ENCODE measurements at places on chromosomes 4 and X.

DNA sequence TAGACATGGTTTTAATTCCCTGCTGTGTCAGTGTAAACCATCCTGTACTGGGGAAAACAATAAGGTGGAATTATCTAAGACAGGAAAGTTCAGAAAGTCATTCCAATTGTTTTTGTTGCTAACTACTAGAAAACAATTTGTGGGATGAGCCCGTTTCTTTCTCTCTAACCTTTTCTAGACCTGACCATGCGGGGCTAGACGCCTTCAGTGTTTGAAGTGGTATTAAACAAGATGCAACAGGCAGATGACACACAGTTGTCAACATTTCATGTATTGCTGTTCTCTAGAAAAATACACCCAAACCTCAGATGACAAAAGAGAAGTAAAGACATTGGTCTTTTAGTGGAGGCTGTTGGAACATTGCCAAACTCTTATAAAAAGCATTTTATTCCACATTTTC lies 105.7 kb downstream of the FRAS1 start:
- DNase-seq: no peak

GRCh38 chrX:123230798-123231197 lies 46.7 kb downstream of the GRIA3 start:
- no peak for DNase-seq

- DNase-seq: no peak
Observed at GRCh38 chr4:2072971-2073807, 14.1 kb downstream of the NAT8L start.

DNA sequence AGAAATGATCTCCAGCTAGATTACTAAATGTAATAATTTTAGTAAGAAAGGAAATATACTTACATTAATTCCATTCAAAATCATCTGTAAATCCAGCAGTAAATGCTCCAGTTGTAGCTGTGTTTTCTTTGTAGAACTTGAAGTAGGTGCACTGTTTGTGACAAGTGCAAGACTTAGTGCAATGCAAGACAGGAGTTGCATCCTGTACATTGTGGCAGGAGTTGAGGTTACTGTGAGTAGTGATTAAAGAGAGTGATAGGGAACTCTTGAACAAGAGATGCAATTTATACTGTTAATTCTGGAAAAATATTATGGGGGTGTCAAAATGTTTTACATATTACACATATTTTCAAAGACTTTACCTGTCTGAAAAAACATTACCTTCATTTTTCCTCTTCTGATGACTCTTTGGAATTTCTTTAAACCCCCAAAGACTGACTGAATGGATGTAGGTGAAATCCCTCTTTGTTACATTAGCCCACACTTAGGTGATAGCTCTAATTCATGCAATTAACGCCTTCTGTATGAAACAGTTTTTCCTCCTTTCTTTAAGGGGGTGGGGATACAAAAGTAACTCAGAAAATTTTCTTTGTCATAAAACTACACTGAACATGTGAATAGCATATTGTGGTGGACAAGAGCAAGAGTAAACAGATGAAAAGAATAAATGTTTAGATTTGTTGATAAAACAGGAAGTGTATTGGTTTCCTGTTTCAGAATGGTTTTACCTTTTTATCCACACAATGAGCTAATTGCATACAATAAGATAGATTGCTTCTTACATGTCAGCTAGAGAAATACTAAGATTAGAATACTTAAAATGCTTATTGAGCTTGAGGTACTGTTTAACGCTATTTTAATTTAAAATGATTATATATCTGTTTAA lies at the start of gene IL2:
TSS of gene IL2 (minus strand) at position 495 of the 886 bp plus-strand sequence. CDS start at position 210, 285 bp downstream.
- DNase-seq: no peak

GRCh38 chr4:156084373-156084772 lies 130.7 kb upstream of the CTSO start:
- DNase-seq: no peak

- DNase-seq: no peak
Observed at GRCh38 chr4:75158451-75158850, 225.5 kb downstream of the PARM1 start.

DNA sequence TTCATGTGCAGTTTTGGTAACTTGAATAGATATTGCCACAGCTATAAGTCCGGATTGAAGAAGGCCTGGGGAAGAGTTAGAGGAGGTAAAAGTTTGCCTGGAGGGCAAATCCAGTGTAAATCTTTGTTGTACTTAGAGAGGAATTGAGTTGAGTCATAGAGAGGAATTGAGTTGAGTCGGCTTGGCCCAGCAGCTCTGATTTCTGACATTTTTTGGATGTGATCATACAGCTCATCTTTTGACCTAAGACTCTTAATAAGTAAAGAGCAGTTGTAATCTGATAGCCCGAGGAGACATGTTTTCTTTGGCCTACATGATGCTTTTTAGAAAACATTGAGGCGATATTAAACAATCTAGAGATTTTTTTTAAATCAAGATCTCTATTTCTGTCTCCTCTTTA lies 3.9 kb downstream of the KIT start:
- peak; percentile 84 for DNase-seq

- no peak for DNase-seq
Observed at GRCh38 chrX:71910986-71911730, 513 bp downstream of the NHSL2 start.

DNA sequence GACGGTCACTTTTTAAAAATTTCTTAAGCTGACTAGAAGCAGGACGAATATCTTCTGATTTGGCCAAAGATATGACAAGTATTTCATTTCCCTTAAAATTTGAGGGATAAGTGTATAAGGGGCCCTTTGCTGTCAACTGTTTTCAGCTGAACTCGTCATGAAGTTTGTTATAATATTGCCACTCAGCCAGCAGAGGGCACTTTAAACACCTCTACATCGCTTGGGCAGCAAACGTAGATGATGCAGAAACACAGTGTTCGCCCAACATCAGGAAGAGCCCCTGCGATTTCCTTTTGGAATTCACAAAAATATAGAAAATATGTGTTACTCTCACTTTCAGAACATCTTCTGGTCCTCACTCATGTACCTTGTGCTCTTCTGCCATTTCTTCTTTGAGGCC lies 435.7 kb upstream of the FMR1 start:
- DNase-seq: no peak

DNA sequence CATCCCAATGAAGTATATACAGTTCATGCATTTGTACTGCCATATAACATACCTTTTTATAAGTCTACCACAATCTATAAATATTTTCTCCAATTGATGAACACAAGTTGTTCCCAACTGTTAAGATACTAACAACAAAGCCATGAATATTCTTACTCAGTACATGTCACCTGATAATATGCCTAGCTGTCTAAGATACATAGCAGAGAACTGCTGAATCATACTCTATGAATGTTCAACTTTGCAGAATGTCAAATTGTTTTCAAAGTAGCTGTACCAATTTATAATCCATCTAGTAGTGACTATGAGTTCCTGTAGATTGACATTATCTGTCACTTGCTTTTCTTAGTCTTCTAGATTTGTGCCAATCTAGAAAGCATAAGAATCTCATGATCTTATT lies 84.9 kb downstream of the RAB28 start:
- DNase-seq: no peak

- DNase-seq: peak; percentile 11
Observed at GRCh38 chrX:41889317-41890025, 33.9 kb downstream of the CASK start.

DNA sequence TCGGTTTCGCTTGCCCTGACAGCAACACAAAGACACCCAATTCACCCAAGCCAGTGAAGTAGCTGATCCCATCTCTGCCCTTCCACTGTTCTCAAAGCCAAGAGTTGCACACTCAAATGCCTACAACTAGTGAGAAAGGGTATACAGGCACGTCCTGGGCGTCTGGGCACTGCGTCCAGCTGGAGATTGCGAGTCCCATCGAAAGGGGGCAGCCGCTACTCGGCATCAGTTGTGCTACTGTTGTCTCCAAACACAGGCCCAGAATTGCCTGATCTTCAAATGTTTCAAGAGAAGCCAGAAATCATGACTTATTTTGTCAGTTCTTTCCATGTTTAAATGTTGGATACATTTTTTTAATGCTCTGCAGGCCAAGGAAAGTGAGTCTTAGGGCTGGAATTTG lies 487.8 kb downstream of the BCOR start:
- DNase-seq: no peak

DNA sequence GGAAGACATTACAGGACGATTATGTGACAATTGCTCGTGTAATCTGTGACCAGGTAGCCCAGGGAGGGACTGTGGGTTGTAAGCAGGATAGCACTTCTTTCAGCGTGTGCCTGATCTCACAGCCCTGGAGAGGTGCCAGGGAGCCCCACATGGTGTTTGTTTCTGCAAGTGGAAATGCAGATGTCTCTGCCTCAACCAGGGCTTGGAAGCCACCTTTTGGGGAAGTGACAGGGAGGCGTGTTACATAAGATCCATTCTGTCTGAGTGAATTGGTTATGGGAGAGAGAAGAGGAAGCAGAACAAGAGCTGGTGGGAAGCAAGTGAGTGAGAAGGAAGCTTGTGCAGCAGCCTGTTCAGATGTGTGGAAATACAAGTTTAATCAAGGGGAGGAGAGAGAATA lies 104.5 kb upstream of the GATB start:
- no peak for DNase-seq

DNA sequence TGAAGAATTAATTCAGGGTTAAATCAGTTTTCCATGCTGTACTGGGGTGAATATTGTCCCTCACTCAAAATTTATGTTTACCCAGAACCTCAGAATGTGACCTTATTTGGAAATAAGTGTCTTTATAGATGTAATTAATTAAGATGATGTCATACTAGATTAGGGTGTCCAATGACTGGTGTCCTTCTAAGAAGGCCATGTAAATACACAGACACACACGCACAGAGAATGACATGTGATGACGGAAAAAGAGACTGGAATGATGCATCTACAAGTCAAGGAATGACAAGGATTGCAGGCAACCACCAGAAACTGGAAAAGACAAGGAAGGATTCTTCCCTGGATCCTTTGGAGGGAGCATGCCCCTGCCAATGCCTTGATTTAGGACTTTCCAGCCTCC lies 84.6 kb upstream of the GPR34 start:
- DNase-seq: no peak

DNA sequence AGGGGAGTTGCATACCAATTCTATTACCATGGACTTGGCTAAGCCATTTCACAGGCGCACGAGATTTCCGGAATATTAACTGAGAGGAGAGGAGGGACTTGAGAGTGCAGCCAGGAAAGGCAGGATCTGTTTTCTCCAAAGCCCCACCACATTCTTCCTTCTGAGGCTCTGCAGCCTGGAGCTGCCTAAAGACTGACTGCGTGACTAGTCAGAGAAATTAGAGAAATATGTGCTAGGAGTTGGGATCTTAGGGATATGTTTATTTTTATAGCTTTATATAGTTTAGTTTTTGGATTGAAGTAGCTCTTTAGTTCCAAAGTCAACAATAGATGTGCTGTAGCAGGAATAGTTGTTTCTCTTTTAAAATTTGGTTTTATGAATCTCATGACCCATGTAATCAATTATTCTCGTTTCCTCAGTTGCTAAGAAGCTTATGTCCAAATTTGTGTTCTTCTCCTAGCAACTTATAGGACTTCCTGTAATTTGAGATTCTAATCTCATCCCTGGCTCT lies 300.1 kb upstream of the DDX53 start:
- no peak for DNase-seq

GRCh38 chr4:75643651-75644050 lies 13.3 kb upstream of the CDKL2 start:
- peak; percentile 5 for DNase-seq

GRCh38 chr4:8739317-8739716 lies 132.3 kb downstream of the HMX1 start:
- no peak for DNase-seq

DNA sequence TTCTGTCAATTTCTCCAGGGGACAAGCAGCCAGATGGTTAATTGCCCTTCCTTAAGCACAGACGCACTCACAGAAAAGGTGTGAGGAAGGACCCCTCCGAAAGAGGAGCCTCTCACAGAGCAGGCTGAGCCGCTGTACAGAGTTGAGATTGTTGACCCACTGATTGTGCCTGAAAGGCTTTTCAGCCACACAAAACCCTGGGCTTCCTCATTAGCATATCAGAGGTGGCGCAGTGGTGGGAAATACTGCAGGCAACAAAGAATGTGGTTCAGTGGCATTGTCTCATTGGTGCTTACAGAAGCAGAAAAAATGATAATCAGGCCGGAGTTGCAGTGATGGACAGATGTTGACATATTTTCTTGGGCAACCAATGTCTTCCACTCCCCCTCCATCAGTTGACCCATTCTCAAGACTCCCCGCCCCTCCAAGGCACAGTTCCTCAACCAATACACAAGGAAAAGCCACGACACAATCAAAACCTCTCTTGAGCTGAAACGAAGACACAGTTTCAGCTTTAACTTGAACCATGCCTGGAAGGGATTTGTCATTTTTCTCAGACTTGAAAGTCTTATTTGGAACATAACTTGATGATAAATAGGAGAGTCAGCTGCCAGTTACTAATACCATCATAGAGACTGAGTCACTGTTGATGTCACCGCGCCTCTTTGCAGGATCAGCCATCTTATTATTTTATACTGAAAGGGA lies 53.1 kb downstream of the ATXN3L start:
- DNase-seq: no peak

GRCh38 chr4:39731908-39732307 lies 34.0 kb downstream of the UBE2K start:
- no peak for DNase-seq

GRCh38 chr4:6926681-6927478 lies 17.3 kb downstream of the TBC1D14 start:
- no peak for DNase-seq

DNA sequence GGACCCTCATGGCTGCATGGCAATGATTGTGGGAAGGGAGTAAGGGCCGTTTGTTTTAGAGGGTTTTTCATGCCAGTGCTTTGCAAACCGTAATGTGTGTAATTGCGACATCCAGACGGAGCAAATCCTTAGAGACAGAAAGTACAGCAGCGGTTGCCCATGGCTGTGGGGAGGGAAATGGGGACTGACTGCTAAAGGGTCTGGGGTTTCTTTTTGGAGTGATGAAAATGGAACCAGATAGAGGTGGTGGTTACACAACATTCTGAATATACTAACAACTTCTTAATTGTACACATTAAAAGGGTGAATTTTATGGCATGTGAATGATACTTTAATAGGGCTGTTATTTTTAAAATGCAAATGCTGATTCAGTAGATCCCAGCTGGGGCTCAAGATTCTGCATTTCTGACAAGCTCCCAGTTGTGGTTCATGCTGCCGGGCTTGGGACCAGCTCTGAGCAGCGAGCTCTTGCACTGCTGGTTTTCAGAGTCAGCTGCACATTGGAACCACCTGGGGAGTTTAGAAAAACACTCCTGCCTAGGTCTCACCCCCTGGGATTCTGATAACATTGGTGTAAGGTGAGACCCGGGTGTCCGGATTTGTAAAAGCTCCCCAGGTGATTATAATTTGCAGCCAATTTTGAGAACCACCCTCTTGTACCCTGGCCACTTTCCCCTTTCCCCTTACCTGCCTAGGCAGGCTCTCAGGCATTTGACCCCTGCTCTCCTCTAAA lies 47.7 kb downstream of the PRPS1 start:
- no peak for DNase-seq

All from AG08395 (cell line).